ENCODE measurements at places on chromosomes 6 and 20. TPM values are rescaled to one million over a fixed set of nuclear protein-coding genes. Genes with fewer than 3 reads are reported as not detected.

GRCh38 chr20:60003776-60004175 is 45.6 kb downstream of the CDH26 start:
- DNase-seq = no peak

DNA sequence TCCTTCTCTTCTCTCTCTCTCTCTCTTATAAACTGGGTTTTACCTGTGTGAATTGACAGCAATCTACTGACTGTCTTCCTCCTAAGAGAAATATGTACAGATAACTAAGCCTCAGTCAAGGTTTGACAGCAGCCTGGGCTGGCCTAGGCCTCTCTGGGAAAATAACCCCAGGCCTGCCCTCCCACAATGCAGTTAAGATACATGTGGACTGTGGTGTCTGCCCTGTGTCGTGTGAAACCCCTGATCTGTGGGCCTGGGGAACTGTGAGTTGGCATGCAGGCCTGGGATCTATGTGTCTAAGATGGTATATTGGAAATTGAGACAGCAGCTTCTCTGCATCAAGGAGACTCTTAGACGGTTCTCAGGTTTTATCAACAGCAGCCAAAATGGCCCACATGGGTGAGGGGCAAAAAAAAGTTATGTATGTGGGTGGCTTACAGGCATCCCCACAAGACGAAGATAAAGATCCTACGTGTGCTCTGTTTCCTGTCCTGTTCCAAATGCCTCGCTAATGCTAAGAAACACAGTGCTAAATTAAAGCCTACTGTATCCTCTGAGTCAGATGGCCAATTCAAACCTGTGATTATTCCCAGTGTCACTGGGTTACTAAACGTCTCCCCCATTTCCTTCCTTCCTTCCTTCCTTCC is 19.0 kb downstream of the LRFN2 start:
- no peak for DNase-seq

The ZSCAN31 gene
- 2.6 TPM for total RNA-seq

DNA sequence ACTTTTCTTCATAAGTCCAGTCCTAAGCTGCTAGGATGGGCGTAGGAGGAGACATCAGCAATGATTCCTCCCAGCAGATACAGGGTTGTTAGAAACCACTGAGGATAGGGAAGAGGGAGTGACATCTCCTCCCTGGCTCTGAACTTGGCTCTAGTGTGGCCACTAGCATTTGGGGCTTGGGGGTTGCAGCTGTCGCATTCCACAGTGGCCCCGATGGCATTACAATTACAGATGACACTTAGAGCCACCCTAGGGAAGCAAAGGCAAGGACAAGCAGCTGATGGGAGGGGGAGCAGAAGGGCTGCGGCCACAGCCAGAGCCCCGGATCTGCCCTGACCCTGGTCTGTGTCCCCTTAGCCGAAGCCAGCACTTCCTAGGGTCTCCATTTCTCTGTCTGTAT is 9.5 kb upstream of the CDKN1A start:
- no peak for DNase-seq

DNA sequence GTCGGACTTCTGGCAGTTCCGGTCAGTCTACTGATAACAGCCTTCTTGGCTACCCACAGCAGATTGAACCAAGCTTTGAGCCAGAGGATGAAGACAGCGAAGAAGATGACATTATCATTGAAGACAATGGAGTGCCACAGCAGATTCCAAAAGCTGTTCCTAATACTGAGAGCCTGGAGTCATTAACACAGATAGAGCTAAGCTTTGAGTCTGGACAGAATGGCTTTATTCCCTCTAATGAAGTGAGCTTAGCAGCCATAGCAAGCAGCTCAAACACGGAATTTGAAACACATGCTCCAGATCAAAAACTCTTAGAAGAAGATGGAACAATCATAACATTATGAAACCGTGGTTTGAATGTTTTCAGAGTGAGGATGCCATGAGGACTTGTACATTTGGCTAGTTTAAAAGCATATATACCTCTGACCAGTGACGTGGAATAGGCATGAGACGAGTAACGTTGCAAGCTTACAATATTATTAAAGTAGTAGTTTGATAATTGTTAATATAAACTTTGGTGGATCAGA is 18.8 kb downstream of the PARD6B start:
- no peak for DNase-seq

DNA sequence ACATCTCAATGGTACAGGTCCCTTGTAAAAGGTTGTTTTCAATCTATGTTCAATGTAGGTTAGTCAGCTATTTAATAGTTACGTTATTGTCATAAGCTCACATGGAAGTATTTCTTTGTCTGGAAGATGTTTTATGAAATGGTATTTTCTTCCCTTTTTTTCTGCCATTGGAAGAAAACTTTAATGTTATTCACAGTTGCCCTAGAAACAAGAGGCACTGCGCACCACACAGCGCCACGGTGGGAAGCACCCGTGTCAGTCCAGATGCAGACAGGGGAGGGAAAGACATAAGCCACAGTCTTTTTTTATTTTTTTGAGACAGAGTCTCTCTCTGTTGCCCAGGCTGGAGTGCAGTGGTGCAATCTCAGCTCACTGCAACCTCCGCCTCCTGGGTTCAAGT is 82.1 kb downstream of the GCNT2 start:
- no peak for DNase-seq

DNA sequence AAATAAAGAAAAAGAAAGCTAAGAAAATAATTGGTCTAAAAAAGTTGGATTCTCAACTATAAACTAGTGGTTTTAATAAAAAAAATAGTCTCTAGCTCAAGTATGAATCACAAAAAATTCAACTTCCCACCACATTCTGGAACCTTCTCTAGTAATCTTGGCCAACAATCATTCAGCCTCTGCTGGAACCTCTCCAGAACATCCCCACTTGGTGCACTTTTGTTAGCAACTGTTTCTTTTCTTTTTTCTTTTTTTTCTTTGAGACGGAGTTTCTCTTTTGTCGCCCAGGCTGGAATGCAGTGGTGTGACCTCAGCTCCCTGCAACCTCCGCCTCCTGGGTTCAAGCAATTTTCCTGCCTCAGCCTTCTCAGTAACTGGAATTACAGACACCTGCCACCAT is 35.7 kb downstream of the TXLNB start:
- DNase-seq = no peak

The TSHZ2 gene
- not detected for total RNA-seq

DNA sequence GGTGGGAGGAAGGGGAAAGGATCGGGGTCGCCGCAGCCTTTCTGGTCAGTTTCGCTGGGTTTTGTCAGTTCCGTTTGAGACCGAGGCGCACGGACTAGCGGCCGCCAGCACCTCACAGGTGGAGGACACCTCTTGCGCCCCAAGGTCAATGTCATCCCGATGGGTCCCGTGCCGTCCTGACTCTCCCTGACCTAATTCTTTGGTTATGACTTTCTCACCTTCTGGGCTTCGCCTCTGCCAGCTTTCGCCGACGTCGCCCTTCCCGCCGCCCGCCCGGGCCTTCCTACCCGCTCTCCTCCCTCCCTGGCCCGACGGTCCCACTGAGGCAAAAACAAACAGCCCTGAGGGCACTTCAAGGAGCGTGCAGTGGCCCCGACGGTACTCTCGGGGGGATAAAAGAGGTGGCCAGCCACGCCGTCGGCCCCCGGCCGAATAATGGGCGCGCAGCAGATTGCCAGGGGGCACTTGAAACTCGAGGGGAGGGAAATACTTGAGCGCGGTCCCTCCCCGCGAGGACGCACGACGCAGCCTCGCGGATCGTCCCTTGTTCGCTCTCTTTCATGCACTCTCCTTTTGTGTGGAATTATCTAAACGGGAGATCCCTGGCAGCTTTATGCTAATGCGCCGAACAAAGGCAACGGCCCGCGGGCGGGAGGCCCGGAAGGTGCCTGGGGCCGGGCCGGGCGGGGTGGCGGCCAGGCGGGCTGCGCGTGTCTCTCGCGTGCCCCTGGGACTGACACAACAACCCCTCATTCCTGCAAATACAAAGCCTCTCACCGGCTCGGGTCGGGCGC is 3.9 kb upstream of the INSM1 start:
- DNase-seq = no peak

- no peak for DNase-seq
These were observed 34.3 kb downstream of the SIRPA start for GRCh38 chr20:1929460-1929859.

The FAM110A gene
- 2.6 TPM for total RNA-seq

The FITM2 gene
- total RNA-seq = 10.0 TPM

The TSPO2 gene
- total RNA-seq = not detected

The C6orf132 gene
- 0.75 TPM for total RNA-seq

The SLC17A1 gene
- not detected for total RNA-seq

DNA sequence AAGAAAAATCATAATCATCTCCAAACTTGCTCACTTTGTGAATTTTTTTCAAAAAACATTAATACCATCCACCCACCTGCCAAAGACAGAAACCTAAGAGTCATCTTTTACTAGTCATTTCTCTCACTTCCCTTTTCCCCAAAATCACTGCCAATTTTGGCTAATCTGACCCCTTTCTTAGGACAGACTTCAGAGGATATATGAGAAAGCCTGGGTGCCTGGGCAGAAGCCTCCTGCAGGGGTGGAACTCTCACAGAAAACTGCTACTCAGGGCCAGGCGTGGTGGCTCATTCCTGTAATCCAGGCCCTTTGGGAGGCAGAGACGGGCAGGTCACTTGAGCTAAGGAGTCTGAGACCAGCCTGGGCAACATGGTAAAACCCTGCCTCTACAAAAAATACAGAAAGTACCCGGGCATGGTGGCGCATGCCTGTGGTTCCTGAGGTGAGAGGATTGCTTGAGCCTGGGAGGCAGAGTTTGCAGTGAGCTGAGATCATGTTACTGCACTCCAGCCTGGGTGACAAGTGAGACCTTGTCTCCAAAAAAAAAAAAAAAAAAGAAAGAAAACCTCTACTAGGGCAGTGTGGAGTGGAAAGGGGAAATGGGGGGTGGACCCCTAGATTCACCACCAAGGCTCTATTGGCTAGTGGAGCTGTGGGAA is 3.8 kb downstream of the DEK start:
- no peak for DNase-seq

- DNase-seq = no peak
These were observed 118.8 kb downstream of the COL19A1 start for GRCh38 chr6:69985180-69985579.

The DNMT3B gene
- total RNA-seq = 4.7 TPM

DNA sequence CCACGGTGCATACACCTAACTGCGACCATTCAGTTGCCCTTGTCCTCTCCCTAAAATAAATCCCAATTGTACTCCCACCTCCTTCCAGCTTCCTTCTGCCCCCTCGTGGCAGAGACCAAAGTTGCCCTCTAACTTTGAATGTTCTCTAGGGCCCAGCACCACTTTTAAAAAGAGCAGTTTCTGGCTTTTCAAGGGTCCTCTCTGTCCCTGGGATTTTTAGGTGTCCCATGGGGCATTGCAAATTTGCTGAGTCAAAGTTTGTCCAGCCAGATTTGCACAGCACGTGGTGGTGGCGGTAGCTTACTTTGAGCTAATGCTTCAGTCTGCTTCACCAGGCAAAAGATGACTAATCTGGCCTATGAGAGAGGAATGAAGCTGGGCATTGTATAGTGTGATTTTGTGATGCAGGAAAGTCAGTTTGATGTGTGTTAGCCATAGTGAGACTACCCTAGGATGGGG is 100.2 kb downstream of the PERP start:
- DNase-seq = no peak

DNA sequence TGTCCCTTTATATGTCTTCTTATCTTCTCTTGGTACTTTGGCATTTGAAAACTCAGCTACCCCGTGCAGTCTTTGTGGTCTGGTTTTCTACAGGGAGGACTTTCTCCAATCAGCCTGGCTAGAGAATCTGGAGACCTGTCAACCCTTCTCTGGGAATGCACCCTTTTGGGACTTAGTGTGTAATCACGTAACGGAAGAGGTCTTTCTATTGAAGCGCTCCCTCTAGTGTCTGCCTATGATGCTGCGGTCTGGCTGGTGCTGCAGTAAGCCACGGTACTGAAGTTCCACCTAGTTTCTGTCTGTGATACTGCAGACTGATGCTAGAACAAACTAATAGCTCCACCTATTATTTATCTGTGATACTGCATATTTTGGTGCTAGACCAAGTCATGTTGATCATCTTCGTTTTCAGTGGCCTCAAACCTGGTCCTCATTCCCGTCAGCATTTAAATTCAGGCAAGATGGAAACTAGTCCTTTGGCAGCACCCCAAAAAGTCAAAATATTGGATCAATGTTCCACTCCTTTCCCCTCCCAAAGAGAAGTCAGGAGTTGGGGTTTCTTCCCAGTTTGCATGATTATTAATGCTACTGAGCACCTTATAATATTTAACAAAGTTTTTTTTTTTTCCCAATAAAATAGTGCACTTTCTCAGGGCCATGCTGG is 12.5 kb upstream of the SIRPB2 start:
- no peak for DNase-seq

GRCh38 chr6:20168690-20169089 is 43.6 kb downstream of the MBOAT1 start:
- no peak for DNase-seq

GRCh38 chr20:10660661-10661060 is 13.1 kb downstream of the JAG1 start:
- DNase-seq = no peak

DNA sequence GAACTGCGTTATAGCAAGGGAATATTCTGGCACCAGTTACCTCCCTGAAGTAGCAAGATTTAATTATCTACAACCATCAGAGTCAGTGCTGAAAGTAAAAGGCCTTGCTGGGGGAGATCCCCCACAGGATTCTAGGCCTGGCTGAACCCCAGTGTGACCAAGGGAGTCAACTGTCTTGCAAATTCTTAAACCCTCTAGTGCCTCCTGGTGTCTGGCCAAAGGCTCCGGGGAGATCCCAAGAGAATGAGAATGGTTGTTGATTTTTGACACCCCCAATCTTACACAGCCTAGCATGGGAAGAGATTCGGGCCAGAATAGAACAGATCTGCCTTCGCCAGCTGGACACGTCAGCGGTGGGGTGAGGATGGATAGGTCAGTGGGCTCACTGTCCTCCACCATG is 179.4 kb downstream of the ERMARD start:
- DNase-seq = no peak

All from chondrocyte (in vitro differentiated cells).